ENCODE measurements at places on chromosomes 2 and 18.
A peak's percentile ranks its signal among the peaks of the same experiment; 100 is the strongest.

DNA sequence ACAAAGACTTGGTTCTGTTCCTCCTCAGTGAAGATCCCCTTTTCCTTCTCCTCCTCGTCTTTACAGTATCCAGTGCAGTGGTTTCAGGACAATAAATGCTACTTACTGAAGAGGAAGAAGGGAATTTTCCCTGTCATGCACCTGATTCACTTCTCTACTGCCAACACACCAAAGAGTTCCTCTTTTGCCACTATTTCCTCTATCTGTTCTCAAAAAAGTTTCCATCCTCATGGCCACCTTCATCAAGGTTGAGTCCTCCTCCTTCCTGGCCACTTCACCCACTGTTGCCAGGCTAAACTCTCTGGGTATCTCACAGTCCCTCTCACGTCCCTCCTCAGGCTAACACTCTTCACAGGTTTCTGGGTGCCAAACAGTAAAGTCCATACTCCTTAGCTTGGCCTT is 41.7 kb downstream of the PLEKHM3 start:
- no peak for DNase-seq

DNA sequence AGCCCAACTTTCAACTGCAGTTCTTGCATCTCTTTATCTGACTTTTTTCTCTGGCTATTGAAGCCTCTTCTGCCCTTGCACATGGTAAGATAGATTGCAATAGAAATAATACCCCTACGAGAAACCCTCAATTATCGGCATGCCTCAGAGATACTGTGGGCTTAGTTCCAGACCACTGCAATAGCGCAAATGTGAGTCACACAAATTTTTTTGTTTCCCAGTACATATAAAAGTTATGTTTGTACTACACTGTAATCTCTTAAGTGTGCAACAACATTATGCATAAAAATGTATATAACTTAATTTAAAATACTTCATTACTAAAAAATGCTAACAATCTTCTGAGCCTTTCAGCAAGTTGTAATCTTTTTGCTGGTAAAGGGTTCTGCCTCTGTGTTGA is 124.7 kb downstream of the PDE1A start:
- no peak for DNase-seq

GRCh38 chr2:46847726-46848412 is 67.7 kb downstream of the MCFD2 start:
- no peak for DNase-seq

DNA sequence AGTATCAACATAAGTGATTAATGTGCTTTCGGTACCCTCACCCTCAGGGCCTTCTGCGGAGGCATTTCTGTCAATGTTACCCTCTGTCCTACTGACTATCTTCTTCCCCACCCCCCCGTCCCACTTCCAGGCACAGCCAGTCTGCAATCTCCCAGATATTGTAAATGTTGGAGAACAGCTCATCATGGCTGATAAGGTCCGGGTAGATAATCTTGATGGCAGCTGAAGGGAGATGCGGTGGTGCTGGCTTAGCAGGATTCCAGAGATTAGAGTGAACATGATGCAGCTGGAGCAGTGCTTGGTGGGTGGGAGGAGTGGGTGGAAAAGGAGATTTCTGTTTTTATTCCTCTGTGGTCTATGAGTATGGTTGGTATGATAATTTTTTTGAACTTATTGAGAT is 15.5 kb downstream of the GTF2A1L start:
- DNase-seq, result no peak

DNA sequence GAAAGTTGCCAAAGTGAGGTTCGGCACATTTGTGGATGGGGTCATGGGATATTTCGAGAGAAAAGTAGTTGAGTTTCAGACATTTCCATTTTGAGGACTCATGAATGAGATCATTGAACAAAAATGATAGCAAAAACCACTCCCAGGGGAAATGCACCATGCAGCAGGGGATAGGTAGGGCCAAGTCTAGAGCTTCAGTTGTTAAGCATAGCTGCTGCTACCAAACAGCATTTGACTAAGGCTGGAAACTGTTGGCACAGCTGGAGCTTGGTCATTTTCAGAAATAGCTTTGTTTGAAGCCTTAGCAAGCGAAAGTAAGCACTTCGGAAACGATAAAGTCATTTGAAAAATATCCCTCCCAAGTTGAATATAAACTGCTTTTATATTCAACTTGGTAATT is 431.8 kb downstream of the SOCS6 start:
- DNase-seq, result no peak

DNA sequence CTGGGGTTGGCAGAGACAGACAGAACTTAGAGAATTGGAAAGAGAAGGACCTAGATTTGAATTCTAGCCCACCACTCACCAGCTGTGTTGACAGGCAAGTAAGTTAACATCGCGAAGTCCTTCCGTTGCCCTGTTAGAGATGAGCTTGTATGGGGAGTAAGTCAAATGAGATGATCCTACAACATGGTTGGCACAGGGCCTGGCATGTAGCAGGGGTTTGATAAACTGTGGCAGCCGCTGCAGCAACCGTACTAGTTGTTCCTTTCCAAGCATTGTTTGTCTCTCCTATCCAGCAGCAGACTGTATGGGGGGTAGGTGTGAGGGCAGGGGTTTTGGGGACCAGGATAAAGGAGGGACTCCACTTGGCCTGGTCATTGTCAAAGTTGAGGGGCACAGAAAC is 16.0 kb downstream of the TET3 start:
- no peak for DNase-seq

DNA sequence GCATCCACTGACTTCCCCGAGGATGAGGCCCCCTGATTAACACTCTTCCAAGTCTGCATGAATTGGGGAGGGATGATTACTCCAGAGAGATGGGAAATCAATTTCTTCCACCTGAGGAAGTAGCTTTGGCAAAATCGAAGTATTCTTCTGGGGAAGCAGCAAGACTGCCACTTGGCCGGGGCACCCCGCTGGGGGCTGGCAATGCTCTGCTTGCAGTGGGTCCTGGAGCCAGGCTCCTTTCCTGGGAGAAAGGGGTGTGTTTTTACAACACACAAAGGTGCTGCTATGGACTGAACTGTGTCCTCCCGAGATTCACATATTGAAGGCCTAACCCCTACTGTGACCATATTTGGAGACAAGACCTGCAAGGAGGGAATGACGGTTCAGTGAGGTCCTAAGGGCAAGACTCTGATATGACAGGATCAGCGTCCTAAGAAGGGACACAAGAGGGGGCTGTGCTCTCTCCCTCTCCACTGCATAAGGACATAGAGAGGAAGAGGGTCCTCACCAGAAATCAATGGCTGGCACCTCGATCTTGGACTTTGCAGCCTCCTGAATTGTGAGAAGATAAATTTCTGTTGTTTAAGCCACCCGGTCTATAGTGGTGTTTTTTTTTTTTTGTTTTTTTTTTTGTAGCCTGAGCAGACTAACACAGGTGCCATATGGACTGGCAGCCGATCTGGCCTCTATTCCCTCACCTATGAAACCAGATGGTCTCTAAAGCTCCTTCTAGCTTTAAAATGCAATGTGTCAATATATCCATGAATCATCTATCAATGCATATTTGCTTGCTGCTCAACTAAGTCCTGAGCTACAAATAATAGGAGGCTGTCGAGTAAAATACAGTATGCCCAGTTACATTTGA is 3.6 kb upstream of the SMARCAL1 start:
- DNase-seq, result no peak

DNA sequence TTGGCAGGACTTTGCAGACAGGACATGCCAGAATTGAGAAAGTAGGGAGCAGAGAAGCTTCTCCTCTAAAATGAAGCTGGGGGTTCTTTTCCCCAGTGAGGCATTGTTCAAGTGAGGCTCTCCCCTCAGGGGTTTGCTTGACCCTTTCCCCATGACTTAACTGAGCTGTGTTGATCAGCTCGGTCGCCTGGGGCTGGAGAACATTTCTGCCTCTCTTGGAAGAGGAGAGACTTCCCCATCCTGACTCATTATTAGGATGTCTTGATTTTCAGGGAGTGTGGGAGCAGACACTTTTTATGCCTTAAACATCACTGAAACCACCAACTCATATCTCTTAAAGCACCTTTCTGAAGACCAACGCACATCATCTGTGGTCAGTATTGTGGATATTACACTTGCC is 27.9 kb upstream of the GLI2 start:
- DNase-seq, result no peak

DNA sequence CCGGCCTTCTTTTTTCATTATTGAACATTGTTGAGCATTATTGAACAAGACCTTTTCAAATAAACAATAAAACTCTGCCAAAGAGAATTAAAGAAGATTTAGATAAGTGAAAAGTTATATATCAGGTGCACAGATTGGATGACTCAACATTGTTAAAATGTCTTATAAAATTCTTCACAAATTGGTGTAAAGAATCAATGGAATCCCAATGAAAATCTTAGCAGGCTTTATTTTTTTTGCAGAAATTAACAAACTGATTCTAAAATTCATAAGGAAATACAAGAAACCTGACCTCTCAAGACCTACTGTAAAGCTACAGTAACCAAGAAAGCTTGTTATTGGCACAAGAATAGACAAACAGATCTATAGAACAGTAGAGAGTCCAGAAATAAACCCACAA is 70.3 kb downstream of the LAMA1 start:
- no peak for DNase-seq

GRCh38 chr18:74598350-74599001 is 806 bp downstream of the ZNF407 start:
- peak; percentile 15 for DNase-seq

GRCh38 chr2:120823551-120823950 is 87.9 kb downstream of the GLI2 start:
- DNase-seq, result no peak
